SK-N-SH (cell line): ENCODE measurements at places on chromosomes 6 and 20. TPM values are rescaled to one million over a fixed set of nuclear protein-coding genes. Genes with fewer than 3 reads are reported as not detected.

RBCK1 gene
- polyA plus RNA-seq: 94.3 and 105 TPM in 2 replicates

RAMACL gene
- 0.10 and 0.39 TPM in 2 replicates for polyA plus RNA-seq

SLC35F1 gene
- polyA plus RNA-seq: under 0.01 TPM in 1 of 2 replicates, not detected in the other

EFCAB8 gene
- not detected in 2 replicates for polyA plus RNA-seq

BTNL2 gene
- not detected in 2 replicates for polyA plus RNA-seq

TRIM15 gene
- not detected in 2 replicates for polyA plus RNA-seq

HLA-DQA2 gene
- polyA plus RNA-seq: not detected in 2 replicates

TFAP2D gene
- polyA plus RNA-seq: not detected in 2 replicates

OLIG3 gene
- polyA plus RNA-seq: not detected in 2 replicates

ADGRG6 gene
- polyA plus RNA-seq: 61.5 and 91.8 TPM in 2 replicates

TPBG gene
- 128 and 147 TPM in 2 replicates for polyA plus RNA-seq

KIAA1586 gene
- 3.0 and 3.2 TPM in 2 replicates for polyA plus RNA-seq

C20orf204 gene
- 0.16 and 0.21 TPM in 2 replicates for polyA plus RNA-seq

SCGN gene
- polyA plus RNA-seq: not detected in 2 replicates

DNA sequence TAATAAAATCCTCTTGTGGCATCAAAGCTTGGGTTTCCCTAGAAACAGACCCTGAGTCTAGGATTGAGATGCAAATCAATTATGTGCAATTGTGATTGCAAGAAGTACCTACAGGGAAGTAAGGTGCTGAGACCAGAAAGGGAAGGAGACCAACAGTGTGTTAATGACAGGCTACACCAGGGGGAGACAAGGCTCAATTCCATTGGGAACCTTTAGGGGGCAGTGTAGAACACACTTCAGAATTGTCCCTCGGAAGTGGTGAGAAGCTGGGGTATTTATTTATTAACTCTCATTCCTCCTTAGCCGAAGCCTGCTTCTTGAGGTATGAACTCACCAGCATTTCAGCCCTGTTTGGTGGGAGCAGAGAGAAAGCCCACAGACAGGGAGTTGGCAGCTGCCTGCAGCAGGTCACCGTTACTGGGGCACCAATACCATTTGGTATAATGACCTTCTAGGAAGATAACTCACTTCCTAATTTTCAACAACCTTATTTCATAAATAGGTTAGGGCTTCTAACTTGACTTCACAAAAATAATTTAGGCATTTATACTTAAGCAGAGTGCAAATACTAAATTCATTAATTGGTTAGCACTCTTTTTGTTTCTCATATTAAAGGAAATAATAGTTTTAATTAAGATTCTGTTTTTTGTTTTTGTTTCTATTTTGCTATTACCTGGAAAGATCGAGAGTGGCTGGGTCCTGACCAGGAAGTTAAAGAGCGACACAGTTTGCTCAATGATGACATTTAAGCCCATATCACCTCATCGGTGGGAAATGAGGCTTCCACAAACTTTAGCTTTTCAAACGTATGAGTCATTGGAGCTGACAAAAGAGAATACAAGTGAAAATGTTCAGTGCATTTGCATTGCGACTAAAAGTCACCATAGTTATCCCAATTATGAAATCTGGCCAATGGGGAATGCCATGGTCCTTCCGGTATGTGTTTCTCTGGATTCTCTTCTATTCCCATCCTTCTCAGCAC lies 94.8 kb downstream of the BTBD3 start:
- DNase-seq: peak; percentile 54

- no peak for DNase-seq
Measured at GRCh38 chr6:54903884-54904283, 57.3 kb downstream of the FAM83B start.

DNA sequence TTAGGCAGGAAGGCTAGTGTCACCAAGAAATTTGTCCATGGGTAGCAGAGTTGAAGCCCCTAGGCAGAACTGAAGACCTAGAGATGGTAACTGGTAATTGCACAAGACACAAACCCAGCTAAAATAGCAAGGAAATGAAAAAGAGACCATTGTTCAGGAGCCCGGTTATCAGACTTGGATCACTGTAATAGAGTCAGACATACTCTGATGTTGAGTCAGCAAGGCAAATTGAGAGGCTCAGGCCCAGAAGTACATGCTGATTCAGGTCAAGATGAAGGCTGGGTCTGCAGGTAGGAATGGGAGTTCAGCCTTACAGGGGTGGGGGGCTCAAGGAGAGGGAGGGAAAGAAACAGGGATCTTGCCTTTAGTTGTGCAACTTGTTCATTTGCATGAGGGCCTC lies 6.5 kb upstream of the TMEM242 start:
- DNase-seq: no peak

GRCh38 chr20:63053432-63054102 lies 46.8 kb upstream of the BHLHE23 start:
- DNase-seq: no peak

DNA sequence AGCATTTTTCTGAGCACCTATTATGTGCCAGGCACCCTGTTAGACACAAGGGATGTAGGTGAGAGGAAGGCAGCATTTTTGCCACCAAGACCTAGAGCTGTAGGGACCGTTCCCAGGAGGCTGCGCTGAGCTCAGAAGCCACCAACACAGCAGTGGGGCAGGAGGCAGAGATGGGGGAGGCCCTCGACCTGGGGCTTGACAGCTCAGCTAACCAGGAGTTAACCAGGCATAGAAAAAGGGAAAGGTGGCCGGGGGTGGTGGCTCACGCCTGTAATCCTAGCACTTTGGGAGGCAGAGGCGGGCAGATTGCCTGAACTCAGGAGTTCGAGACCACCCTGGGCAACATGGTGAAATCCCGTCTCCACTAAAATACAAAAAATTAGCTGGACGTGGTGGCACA lies 29.5 kb downstream of the KIF25 start:
- no peak for DNase-seq

DNA sequence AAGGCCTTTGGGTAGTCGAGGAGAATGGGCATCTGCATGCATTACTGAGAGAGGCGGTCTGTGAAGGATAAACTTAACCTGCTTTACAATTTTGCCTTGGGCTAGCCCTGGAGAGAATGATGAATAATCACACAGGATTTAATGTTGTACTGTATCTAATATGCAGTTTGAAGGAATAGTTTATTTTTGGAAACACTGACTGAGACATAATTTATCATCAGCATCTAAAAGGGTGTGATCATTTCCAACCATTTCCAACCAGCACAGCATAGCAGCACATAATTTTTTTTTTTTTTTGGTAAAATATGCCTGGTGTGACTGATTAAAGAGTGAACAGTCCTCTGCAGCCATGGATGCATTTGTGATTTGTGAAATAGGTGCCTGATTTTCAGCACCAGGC lies 519.5 kb downstream of the PHF3 start:
- no peak for DNase-seq

GRCh38 chr20:36145877-36146707 lies 8.4 kb upstream of the EPB41L1 start:
- DNase-seq: no peak

GRCh38 chr6:78607189-78607588 lies 260.2 kb upstream of the IRAK1BP1 start:
- no peak for DNase-seq

DNA sequence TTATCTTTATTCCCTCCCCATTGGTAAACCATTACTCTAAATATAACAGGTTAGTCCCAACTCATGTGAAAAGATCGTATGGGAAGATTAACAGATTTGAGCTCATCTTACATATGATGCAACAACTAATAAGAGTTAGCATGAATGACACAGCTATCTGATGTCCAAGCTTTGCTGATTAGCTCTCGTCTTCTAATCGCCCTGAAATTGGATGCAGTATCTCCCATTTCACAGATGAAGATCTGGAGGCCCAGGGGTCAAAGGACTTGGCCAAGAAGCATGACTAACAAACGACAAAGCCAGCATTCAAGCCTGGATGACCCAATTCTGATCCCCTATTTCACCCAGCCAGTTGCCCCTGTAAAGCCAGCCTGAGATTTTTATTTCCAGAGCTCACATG lies 8.4 kb upstream of the BMP7 start:
- no peak for DNase-seq

DNA sequence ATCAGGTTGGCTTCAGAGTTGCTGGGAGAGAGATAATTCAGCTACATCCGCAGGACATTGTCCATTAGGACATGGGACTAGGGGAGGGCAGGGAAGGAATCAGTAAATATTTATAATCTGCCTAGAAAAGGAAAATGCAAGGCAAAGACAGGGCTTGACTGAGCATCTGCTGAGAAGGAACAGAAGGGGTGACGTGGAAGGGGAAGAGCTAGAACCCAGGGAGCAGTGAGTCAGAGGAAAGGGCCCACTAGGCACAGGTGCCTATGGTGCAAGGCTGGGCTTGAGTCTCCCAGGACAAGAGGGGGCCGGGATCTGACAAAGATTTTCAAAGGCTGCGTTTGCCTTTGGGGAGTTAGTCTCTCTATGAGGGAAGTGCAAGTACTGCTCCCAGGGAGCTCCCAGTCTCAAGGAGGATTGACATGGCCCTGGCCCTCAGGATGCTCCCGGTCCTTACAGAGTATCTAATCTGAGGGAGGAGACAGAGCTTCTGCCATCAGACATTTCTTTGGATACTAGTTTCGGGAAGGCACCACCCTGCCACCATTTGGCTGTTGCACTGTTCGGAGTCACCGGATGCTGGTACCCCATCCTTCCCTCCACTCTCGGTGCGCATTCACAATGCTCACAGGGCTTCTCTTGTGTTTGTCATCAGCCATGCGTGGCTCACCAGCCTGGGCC lies 21.9 kb downstream of the VEGFA start:
- DNase-seq: no peak

DNA sequence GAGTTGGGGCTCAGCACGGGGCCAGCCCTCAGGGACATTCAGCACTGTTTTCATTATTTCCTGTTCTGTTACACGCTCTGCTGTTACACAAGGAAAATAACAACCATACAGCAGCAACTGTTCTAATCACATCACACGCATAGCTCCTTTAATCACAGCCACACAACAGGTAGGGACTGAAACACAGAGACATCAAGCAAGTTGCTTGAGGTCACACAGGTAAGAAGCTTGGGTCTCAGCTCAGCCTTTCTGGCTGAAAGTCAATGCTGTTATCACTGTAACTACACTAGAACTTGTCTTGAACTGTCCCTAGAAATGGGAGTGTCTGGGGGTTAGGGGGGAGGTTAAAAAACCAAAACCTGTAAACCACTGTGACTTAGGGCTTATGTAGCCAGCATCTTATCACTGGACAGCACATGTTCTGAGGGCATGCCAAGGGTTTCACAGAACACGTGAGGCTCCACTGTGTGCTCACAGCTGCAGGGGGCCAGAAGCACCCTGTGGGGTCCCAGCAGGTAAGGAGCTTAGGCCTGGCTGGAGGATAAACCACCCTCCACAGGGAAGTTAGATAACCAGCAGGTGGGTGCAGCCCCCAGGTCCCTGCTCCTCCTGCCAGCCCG lies 146.0 kb downstream of the EYA2 start:
- no peak for DNase-seq

- no peak for DNase-seq
Measured at GRCh38 chr6:22526736-22527135, 42.6 kb upstream of the HDGFL1 start.

DNA sequence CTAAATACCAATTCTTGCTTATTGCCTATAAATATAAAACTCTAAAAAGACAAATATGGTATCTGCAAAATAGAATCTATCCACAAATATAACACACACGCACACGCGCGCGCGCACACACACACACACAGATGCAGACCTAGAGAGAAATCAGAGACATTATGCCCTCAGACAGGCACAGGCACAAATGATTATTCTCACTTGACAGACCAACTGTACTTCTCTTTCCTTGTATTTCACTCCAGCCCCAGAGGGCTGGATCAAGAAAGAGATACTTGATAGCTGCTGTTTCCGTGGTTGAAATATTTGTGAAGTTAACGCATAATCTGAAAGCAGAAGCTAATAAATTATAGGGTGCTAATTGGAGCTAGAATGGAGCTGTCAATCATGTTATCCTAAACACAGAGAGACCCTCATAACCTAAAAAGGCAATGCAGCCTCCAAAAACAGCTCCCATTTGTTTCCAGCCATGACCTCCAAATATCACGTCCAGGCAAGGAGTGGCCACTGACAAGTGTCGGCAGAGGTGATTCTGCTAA lies 11.5 kb downstream of the VGLL2 start:
- no peak for DNase-seq

- DNase-seq: no peak
Measured at GRCh38 chr6:18101271-18101670, 21.2 kb downstream of the NHLRC1 start.

DNA sequence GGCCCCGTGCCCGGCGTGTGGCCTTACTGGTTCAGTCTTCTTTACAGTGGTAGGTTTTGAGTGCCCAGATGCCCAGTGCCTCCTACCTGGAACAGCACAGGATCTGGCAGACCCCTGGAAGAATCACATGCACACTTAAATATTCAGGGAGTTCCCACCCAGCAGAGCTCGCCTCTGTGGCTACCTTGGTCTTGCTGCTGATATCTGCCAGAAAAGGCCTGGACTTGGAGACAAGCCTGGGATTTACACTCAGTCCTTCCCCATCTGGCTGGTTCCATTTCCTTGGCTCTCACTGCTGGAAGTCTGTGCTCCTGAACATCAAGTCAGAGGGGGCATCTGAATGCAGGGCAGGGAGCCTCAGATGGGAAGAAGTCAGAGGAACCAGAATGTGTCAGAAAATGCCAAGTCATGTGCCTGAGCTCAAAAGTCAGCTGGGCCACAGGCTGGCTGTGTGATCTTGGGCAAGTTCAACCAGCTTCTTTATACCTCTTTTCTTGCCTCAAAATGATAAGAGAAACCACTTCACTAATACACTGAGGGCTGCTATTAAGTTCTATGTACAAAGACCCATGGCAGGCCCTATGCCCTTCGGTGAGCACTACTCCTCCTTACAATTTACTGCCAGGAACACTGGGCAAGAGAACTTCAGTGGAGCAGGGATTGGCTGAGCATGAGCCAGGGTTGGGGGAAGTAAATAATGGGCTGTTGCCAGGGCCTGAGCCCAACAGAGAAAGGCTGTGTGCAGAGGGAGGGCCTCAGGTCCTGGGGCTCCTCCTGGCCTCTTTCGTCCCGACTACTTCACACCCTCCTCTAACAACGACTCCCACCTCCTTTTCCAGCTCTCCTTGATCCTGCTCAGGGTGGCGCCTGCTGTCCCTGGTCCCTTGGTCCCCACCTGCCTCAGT lies 158.1 kb upstream of the PROKR2 start:
- no peak for DNase-seq

DNA sequence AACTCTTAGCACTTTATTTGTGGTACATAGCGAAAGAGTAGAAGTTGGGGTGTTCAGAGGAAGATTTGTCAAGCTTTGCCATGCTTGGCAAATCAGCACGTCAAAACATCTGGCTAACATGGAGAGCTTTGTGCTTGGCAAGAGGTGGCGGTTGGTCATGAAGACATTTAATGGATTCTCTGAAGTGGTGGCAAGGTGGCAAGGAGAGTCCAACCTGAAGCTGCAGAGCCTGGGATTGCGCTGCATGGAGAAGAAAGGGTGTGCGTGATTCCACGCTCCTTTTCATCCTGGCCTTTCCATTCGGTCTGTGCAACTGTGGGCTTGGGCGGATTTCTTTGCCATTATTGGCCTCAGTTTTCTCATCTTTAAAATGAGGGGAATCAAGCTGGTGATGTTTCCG lies 3.1 kb downstream of the PYGB start:
- DNase-seq: no peak

DNA sequence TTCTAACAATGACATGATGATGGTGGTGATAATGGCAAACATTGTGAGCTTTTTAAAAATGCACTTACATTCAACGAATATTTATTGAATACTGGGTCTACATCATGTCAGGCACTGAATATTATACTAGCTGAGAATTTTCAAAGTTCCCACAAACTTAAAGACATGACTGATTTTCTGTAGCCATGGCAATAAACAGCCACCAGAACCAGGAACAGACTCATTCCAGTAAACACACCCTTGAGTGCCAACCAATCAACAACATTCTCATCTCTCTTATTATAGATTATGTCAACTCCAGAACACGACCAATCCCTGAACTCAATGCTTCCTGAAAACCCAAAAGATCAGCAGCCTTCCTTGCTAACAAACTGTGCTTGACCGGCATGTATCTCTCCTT lies 212.4 kb upstream of the RUNX2 start:
- DNase-seq: no peak
